ENCODE measurements at places on chromosomes 7 and 10.

DNA sequence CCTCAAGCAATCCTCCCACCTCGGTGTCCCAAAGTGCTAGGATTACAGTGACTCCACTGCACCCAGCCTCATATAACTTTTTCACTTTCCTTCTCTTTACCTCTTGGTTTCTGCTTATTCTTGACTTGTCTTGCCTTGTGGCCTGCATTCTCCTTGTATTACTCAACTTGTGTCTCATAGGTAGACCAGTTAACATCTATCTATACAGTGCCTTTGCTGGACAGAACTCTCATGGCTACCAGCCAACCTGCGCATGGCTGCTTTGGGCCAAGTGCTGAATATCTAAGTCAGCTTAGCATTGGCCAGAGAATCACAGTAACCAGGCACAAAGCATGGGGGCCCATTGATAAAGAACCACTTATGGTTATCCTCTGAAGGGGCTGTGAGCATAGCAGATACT, 42.6 kb upstream of the ZNRF2 start:
- DNase-seq: no peak

DNA sequence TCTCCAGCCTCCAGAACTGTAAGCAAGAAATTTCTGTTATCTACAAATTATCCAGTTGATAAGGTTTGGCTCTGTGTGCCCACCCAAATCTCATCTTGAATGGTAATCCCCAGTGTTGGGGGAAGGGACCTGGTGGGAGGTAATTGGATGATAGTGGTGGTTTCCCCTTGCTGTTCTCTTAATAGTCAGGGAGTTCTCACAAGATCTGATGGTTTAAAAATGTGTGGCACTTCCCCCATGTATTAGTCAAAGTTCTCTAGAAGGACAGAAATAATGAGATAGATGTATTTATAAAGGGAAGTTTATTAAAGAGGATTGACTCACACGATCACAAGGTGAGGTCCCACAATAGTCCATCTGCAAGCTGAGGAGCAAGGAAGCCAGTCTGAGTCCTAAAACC, 56.2 kb upstream of the APBB1IP start:
- no peak for DNase-seq

DNA sequence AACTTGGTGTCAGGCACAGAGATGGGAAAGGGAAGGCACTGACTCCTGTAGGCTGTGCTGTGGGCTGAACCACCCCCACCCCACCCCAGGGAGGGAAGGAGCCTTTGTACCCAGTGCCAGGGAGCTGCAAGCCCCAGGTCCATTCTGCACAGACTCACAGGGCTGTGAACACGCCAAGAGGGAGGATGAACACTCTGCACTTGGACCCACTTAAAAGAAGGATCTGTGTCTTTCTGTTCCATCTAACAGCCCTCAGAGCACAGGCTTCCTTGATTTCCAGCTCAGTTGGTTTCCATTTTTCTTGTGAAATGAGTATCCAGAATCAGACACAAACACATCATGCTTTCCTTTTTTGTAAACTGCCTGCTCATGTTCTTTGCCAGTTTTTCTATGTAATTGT, 84.9 kb downstream of the GRB10 start:
- no peak for DNase-seq

DNA sequence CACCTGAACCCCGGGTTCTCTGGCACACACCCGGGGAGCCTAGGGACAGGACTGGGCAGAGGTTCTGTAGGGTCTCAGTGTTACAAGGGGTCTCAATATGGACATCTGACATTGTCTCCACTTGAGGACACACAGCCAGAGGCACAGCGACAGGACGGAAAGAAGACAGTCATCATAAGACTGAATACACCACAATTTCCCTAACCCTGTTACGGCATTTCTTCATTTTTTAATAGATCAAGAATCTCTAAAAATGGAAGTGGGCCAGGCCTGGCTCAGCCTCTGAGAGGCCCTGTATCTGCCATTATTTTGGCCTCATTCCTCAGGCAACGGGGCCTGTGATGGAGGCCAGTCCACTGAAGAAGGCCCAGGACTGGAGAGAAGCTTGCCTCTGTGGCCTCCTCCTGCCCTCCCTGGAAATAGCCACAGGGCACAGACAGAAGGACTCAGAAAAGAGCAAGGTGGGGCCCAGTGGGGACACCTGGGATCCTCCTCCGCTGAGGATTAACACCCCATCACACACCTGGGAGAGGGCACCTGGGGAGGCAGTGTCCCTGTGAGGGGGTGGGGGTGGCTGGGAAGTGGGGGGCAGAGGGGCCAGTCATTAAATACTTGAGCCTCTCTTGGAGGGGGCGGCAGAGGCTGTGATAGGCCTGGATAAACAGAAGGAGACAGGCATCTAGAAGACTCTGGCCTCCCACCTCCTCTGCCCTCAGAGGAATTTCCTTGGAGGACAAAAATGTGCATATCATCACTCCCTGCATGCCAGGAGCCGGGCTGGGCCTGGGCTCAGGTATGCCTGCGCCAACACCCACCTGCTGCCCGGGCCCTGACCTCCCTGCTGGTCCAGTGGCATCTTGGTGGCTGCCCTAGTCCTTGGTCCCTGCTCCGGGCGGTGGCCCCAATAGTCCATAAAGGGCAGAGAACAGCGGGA, 8.0 kb downstream of the SPOCK2 start:
- DNase-seq: no peak

DNA sequence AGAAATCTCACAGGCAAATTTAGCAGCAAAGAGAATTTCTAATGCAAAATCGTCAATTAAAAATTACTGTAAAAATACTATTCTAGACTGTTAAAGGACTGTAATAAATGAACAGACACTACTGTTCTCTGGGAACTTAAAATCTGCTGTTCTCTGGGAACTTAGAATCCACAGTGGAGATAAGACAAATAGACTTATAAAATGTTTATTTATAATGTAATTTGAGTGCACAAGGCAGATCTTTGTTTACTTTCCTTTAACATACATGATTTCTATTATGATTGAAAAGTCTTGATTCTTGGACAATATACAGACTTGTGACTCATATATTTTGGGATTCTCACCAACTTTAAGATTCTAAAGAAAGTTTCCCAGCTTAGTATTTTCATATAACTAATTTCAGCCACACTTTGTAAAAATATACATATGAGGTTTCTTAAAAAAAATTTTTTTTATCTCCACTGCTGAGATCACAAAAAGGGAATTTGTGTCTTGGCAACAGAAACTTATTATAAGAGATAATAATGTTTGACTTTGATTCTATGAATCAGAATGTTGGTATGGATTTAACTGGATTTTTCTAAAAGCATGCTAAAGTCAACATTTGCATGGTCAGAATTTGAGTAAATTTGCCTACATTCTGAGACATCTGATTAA, 166.3 kb upstream of the RHOBTB1 start:
- no peak for DNase-seq

DNA sequence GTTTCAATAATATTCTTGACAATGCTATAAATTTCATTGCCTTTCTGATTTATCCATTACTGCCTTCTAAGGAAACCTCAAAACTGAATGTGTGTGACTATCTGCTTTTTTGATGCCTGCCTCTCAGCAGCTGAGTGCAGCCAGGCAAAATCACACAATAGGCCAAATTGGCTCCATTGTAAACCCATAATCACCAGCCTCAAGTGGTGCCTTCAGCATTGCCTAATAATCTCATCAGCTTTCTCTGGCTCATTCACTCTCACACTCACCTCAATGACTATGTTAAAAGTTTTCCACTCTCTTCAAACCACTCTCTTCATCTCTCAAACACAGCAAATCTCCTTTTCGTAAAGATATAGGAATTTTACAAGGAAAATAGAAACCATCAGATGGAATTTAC, 182.5 kb upstream of the COL1A2 start:
- no peak for DNase-seq

- no peak for DNase-seq
Measured at GRCh38 chr10:79191951-79192676, 123.3 kb downstream of the ZMIZ1 start.

DNA sequence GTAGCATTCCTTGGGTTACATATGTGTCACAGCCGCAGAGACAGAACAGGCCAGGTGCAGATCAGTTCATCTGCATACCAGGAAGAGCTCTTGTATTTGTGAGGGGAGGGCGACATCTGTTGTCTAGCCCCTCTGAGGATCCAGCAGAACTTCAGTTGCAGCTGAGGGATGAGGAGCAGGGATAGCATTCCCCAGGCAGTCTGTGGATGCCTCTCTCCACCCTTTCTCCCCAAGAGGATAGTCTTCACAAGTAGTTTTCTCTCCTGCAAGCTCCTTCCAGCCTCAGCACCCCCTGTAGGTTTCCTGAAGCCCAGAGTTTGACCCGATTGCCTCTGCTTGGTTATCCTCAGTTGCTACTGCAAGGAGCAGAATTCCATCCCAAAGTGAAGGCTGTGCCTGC, 2.6 kb downstream of the SCD start:
- no peak for DNase-seq

DNA sequence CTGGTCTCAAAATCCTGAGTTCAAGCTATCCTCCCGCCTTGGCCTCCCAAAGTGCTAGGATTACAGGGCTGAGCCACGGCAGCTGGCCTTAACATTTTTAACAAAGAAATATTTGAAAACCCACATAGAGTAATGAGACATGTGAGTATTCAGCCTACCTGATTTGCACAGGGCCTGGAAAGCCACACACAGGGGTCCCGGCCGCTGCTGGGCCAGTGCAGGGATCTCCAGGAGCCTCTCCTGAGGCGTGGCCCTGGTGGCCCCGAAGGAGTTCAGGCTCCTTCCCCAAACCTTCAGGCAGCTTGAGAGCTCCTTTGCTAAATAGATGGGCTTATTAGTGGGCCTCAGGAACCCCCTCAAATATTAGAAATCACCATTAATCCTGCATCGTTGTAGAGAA, 18.7 kb downstream of the CNPY1 start:
- DNase-seq: no peak

DNA sequence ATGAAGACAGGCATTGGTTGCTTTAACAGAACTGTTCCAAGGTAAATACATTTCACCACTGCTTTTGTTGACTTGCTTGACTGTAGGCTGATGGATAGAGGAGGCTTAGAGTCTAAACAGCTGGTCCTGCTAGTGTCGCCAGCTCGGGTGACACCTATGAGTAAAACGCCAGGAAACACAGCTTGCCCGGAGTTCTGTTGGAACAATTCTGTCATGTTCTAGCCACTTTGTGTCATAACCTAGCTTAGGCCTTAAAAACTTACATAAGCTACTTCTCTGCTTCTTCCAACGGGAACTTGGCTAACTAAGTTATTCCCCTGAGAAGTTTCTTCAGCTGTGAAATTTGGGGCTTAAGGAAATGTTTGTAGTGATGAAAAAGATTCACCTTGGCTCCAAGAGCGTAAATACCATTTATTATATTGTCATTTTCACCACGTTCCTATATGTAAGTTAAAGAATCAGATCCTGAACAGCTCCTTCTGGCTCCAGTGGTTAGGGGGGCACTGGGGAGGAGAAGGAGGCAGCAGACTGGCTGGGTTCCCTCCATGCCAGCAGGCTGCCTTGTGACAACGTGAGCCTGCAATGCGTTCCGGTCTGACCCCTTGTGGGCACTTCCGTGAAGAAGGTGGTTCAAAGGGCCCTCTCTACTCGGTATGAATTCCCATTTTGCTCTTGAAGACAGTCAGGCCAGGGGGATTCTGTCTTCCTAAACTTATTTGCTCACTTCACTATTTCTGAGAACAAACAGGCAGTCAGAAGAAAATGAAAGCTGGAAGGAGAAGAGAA, 253.2 kb downstream of the BMPER start:
- DNase-seq: no peak

- DNase-seq: no peak
Measured at GRCh38 chr10:96973809-96974747, 142.0 kb downstream of the LCOR start.

DNA sequence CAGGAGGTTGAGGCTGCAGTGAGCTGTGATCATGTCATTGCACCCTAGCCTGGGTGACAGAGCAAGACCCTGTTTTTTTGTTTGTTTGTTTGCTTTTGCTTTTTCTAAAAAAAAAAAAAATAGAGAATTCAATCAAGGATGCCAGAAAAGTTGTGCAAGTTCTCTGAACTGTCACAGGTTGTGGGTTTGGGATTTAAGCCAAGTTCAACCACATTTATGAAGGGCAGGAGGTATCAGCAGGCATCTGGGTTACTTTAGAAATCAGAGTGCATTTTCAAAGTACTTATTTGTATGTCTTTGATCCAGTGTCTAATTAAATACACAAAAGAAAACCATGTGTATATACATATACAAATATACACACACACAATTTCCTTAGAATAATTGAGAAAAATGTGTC, 151.2 kb upstream of the MINDY3 start:
- DNase-seq: no peak

- no peak for DNase-seq
Measured at GRCh38 chr7:1586827-1587705, 17.2 kb upstream of the PSMG3 start.

GRCh38 chr10:92575961-92576360, 2.1 kb upstream of the IDE start:
- no peak for DNase-seq

- DNase-seq: no peak
Measured at GRCh38 chr10:45053569-45054100, 52.9 kb downstream of the ZNF22 start.

GRCh38 chr7:11436316-11436715, 395.7 kb downstream of the THSD7A start:
- no peak for DNase-seq

DNA sequence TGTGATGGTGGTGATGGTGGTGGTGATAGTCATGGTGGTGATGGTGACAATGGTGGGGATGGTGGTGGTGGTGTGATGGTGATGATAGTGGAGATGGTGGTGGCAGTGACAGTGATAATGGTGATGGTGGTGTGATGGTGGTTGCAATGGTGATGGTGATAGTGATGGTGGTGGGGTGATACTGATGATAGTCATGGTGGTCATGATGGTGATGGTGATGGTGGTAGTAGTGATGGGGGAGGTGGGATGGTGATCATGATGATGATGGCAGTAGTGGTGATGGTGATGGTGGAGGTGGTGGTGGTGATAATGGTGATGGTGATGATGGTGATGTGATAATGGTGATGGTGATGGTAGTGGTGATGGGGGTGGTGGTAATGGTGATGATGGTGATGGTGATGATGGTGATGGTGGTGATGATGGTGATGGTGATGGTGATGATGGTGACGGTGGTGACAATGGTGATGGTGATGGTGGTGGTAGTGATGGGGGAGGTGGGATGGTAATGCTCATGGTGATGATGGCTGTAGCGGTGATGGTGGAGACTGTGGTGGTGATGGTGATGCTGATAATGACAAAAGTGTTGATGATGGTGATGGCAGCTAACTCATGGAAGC, 4.7 kb upstream of the PWWP2B start:
- DNase-seq: no peak

GRCh38 chr10:129594811-129595210, 127.8 kb downstream of the MGMT start:
- no peak for DNase-seq

DNA sequence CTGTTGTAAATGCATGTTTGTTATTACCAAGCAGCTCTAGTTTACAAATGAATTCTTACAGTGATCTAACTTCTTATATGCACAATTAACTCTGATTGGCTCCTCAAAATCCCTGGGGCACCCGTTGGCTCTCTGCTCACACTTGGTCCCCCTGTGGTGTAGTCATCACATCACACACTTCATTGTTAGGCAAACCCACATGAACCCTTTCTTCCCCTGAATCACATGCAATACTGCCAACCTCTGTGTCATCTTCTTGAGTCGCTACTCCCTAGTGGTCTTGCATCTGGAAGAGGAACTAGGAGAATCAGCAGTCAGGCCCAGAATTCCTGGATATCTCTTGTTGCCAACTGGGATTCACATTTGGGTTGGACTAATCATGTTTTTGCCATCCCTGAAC, 73.1 kb downstream of the CD36 start:
- DNase-seq: no peak
